ENCODE measurements at places on chromosomes 2 and 18. TPM values are rescaled to one million over a fixed set of nuclear protein-coding genes. Genes with fewer than 3 reads are reported as not detected.
A peak's percentile ranks its signal among the peaks of the same experiment; 100 is the strongest.

- DNase-seq = no peak
These were observed 750 bp upstream of the RMP24 start for GRCh38 chr18:35971661-35972196.

GRCh38 chr2:126836761-126837679 is 61.7 kb upstream of the TEX51 start:
- DNase-seq = no peak

- no peak for DNase-seq
These were observed 44.0 kb downstream of the ASAP2 start for GRCh38 chr2:9250498-9251153.

GRCh38 chr18:2448565-2449151 is 122.6 kb downstream of the METTL4 start:
- no peak for DNase-seq

DNA sequence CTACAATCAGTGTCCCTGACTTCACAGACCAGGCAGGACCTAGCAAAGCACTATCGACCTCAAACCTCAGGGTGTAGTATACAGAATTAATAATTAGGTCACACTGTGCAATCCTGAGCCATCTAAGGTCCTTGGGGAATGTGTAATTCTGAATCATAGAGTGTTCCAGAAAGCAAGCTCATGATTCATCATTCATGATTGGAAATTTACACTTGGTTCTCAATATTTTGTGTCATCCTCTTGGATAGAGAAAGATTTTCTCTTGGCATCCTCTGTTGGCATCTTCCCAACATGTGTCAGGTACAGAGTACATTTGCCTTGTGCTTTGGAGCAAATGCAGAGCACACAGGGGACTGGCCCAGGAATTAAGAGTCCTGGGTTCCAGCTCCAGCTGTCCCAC is 245.0 kb upstream of the NT5C1B start:
- peak; percentile 58 for DNase-seq

GRCh38 chr2:263774-264492 is at the start of gene SH3YL1:
TSS of gene SH3YL1 (minus strand) at chr2:264032. CDS start at chr2:263984, 48 bp downstream.
- DNase-seq = no peak

EIF2B4 gene
- 47.9 TPM for total RNA-seq

DNA sequence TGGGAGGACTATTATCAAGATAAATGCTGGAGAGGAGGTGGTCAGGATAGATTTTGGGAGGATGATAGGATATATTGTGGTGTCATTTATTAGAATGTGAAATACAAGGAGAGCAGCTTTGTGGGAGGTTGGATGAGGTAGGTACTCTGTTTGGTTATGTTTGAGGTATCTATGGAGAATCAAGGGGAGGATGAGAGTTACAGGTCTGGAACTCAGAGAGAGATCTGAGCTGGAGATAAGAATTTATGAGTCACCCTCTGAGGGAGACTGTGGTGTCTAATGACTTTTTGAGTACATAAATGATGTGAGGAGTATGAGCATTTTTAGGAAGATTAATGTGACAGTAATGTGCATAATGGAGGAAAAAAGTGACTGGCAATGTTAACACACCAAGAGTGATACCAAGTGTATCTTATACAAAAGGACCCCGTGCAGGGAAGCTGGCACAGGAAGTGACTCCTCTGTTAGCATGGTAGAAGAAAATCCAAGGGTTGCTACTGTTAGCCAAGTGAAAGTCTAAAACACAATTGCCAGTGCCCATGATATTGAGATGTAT is 48.2 kb downstream of the CRIM1 start:
- DNase-seq = peak; percentile 84

FNDC4 gene
- 7.3 TPM for total RNA-seq

- no peak for DNase-seq
These were observed 141.2 kb downstream of the CABLES1 start for GRCh38 chr18:23276451-23276850.

DNA sequence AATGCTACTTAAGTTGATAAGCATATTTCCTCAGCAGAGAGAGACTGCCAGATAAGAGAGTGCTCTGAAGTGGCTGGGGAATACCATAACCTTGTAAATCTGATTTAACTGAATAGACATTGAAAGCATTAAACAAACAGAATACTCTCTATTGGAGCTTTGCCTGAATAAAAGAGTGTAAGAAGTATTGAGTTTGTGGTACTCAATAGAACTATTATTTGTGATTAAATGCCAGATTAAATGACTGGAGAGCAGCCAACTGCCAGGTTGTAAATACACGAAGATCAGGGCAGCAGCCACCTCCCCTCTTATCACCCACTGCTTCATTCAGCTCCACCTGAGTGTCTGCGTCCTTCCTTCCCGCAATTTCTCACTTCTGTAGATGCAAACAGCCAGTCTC is 373.6 kb downstream of the DCDC2C start:
- no peak for DNase-seq
